ENCODE measurements at places on chromosomes 1 and 21.
A peak's percentile ranks its signal among the peaks of the same experiment; 100 is the strongest.

- no peak for DNase-seq
Observed at GRCh38 chr1:99917214-99917613, 52.6 kb upstream of the SLC35A3 start.

DNA sequence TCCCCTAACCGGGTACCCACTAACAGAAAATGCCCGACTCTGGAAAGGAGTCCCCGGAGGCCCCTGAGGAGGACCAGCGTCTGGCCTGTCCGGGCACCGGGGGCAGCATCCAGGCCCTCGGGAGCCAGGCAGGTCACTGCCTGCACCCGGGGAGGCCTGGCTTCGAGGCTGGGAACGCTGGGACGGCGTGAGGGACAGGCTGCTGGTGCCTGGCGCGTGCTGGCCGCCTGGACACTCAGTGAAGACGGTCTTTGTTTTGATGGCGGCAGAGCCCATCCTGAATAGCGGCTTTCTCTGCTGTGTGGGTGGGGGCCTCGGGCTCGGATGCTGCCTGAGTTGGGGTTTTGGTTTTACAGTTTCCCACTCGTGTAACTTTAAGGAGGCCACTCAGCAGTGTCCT is 37.6 kb downstream of the PRKCZ start:
- DNase-seq = no peak

GRCh38 chr1:17350083-17350482 is 21.9 kb upstream of the PADI6 start:
- no peak for DNase-seq

GRCh38 chr1:61836649-61837048 is 94.4 kb downstream of the PATJ start:
- no peak for DNase-seq

DNA sequence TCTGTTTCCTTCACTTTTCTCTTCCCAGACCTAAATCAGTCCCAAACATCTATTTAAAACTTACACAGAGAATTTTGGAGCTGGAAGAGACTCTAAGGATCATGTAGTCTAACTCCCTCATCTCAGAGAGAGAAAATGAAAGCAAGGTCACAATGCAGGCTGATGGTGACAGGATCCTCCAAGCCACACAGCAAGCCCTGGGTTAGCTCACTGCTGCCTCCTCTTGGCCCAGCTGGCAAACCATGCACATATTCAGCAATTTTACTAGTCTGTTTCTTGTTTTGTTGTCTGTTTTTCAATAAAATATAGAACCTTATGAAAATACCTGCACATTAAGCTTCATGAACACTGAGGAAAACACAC is 27.7 kb upstream of the LY9 start:
- peak; percentile 11 for DNase-seq

DNA sequence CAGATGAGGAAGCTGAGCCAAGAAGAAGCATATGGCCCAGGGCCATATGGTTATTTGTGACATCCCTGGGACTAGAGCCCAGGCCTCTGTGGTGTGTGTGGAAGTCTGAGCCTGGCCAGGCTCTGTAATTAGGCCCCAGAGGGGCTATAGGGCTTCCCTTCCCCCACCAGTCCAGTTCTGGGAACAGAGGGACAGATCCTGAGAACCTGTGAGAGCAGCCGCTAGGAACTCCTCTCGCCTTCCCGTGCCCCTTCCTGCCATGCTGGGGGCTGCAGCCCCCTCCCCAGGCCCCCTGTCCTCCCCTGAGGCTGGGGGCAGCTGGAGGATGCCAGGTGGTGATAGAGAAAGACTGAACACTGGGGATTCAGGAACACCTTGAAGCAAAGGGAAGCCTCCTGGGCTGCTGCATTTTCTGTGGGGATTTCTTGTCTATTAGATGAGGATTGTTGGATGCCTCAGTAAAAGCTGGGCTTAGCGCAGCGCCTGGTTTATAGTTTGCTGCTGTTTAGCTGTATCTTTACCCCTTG is 33.3 kb downstream of the COQ8A start:
- no peak for DNase-seq

DNA sequence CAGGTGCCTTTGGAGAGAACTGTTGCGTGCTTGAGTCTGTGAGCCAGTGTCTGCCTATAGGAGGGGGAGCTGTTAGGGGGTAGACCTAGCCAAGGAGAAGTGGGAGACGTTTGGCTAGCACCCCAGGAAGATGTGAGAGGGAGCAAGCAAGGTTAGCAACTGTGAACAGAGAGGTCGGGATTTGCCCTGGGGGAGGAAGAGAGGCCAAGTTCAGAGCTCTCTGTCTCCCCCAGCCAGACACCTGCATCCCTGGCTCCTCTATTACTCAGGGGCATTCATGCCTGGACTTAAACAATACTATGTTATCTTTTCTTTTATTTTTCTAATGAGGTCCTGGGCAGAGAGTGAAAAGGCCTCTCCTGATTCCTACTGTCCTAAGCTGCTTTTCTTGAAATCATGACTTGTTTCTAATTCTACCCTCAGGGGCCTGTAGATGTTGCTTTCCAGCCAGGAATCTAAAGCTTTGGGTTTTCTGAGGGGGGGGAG is 2.4 kb downstream of the BTG2 start:
- DNase-seq = no peak

GRCh38 chr1:170806961-170807360 is 128.4 kb upstream of the MROH9 start:
- DNase-seq = no peak

- DNase-seq = no peak
Observed at GRCh38 chr1:157113631-157114030, 14.0 kb upstream of the ETV3L start.

DNA sequence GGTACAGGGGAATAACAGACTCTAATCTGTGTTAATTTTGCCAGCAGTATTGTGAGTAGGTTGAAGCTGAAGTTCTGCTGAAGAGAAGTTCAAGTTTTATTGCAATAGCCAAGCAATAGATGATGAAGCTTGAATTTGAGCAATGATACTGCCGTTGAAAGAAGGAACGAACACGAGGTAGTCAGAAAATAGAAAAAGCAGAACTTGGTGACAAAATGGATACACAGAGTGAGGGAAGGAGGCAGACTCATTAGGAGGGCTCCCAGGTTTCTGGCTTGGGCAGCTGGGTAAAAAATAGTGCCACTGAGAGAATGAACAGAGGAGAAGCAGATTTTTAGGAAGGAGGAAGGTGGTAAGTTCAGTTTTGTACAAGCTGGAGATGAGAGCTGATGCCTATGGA is 22.3 kb upstream of the AGO1 start:
- no peak for DNase-seq

DNA sequence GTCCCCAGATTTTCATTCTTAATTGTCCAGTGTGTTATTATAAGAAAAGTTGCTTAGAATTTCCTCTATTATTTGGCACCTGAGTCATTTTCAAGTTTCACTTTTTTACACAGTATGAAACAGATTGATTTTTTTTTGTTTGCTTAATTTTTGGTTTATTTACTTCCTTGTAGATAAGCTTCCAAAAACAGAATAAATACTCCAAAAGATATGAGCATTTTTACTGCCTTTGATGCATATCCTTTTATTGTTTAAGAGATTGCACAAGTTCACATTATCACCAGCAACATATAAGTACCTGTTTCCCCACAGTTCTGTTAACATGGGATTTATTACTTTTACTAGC is 36.3 kb upstream of the AHCYL1 start:
- DNase-seq = no peak

DNA sequence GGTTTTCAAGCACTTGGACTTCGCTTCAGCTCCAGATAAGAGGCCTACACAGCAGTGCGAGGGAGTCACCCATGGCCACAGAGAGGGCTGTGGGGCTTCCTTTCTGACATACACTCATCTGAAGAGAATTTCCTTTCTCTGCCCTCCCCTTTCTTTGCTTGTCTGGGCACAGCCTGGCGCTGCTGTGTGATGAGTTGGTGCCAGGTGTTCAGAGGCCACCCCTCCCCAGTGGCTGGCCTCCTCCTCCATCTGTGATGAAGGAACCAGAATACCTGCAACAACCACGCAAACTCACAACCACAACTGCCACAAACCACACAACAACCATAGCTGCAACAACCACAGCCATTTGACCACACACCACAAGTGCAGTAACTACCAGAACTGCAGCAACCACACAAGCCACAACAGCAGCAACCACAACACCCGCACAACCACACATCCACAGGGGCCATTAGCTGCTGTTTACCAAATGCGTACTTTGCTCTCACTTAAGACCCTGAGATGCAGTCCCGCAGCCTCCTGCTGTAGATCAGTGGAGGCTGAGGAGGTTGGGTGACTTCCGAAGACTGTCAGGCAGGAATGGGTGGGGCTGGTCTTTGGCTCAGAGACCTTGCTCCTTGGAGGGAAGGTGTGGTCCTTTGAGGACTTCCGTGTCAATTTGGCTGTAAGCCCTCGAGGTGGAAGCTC is 71.1 kb downstream of the IER5 start:
- DNase-seq = no peak

DNA sequence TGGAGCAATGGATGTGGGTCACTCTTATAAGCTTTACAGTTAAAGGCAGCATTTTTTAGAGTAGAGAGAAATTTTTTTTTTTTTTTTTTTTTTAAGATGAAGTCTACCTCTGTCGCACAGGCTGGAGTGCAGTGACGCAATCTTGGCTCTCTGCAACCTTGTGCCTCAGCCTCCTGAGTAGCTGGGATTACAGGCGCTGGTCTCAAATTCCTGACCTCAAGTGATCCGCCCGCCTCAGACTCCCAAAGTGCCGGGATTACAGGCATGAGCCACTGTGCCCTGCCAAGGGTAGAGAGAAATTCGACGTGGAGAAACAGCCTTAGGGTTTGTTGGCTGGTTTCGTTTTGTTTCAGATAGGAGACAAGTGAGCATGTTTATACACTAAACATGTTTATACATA is 594.2 kb upstream of the ADAMTS5 start:
- DNase-seq = peak; percentile 11

DNA sequence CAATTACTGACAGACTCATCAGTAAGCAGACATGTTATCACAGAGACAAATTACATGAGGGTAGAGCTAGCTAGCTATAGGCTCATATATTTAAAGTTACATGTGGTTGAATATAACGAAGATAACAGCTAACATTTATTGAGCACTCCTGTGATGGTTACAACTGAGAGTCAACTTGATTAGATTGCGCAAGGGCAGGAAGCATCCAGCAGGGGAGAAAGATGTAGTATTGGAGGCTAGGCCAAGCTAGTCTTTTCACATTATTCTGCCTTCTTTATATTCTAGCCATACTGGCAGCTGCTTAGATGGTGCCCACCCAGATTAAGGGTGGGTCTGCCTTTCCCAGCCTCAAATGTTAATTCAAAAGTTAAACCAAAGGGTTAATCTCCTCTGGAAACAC is 37.1 kb downstream of the PIGK start:
- no peak for DNase-seq

- DNase-seq = peak; percentile 93
Observed at GRCh38 chr21:25573409-25574206, 33.7 kb downstream of the MRPL39 start.

DNA sequence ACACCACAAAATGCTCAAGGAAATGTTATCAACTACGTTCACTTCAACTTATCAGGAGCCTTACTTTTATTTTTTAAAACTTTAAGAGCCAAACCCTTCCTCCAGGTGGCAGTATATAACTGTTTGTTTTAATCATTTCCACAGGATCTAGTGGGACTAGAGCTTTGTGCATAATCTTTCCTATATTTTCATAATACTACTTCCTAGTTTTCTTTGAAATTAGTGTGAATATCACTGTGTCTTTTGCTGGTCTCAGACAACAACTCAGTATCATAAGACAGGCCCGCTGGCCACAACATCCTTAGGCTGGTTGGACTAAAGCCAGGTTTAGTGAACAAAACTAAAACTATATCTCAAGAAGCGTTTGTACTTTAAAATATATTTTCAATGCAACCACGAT is 145.5 kb downstream of the TIAM1 start:
- DNase-seq = peak; percentile 65

DNA sequence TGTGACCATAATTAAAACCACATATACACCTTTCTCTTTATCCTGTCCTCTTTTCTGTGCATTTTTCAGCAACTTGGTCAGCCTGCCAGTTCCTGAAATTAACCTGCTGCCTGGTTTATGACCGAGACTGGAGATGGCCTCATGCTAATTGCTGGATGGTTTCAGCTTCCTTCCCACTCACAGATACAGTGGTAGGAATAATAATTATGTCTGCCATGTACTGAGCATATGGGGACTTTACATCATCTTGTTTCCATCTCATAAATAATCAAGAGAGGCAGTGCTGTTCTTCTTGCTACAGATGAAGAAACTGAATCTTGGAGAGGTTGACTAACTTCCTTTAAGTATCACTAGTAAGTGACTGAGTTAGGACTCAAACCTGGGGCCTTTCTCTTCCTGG is 148.2 kb downstream of the NOS1AP start:
- no peak for DNase-seq

DNA sequence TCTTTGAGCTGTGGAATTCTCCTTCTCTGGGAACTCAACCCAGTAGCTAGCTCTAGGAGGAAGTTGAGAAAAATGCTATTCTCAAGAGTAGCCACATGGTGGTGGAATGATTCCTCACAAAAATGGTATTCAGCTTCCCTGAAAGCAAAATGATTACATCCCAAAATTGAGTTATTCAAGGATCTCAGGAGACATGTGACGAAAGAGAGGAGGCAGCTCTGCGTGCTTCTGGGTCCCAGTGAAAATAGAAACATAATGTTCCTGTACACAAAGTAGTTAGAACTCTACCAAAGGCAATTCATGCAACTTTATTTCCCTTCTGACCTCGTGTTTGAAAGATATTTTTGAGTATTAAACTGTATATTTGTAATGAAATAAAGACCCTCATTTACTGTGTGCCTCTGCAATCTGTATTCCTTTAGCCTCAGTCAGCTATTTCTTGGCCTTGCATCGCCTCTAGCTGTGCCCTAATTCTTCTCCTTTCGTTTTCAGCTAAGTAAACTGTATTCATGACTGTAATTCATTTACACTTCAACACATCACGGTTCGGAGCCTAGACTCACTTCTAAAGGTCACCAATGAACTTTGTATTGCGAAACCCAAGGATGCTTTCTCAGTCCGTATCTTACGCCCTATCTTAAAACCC is 167.3 kb downstream of the FASLG start:
- peak; percentile 96 for DNase-seq

GRCh38 chr1:221880182-221880581 is 138.3 kb upstream of the DUSP10 start:
- DNase-seq = no peak

- DNase-seq = no peak
Observed at GRCh38 chr1:234720709-234721441, 110.9 kb upstream of the IRF2BP2 start.

DNA sequence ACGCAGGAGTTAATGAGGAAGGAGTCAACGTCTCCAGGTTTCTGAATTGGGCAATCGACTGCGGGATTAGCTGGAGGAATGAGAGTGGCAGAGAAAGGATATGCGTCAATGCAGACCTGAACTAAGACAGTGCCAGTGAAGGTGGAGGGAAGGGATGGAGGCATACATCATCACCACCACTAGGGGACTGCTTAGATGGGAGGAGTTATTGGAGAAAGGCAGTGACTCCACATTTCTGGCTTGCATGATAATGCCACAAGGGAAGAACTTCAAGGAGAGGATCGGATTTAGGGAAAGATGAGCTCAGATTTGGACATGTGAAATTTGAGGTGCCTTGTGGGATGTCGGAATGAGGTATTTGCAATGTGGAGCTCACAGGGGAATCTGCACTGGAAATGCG is 17.5 kb downstream of the VASH2 start:
- peak; percentile 51 for DNase-seq
